Suprapubic skin (tissue), 4 donors: ENCODE measurements at places on chromosomes 7 and 10. TPM values are rescaled to one million over a fixed set of nuclear protein-coding genes. Genes with fewer than 3 reads are reported as not detected.

- H3K36me3 ChIP-seq = no peaks in the 10 kb centered on the region
- no peak overlapping the region for H3K4me3 ChIP-seq
- DNase-seq = no peak
- H3K4me1 ChIP-seq = no peaks in the 10 kb centered on the region
These were observed 206.3 kb upstream of the PRSS1 start for GRCh38 chr7:142542942-142543341.

Gene CEP55
- 4.3 TPM for total RNA-seq

- peaks cover 5% of the 10 kb centered on the region for H3K4me1 ChIP-seq
- no peaks in the 10 kb centered on the region for H3K27me3 ChIP-seq
- DNase-seq = no peak
- H3K36me3 ChIP-seq = no peaks in the 10 kb centered on the region
- H3K4me3 ChIP-seq = no peak overlapping the region
These were observed 134.4 kb upstream of the FAM3C start for GRCh38 chr7:121530227-121531174.

DNA sequence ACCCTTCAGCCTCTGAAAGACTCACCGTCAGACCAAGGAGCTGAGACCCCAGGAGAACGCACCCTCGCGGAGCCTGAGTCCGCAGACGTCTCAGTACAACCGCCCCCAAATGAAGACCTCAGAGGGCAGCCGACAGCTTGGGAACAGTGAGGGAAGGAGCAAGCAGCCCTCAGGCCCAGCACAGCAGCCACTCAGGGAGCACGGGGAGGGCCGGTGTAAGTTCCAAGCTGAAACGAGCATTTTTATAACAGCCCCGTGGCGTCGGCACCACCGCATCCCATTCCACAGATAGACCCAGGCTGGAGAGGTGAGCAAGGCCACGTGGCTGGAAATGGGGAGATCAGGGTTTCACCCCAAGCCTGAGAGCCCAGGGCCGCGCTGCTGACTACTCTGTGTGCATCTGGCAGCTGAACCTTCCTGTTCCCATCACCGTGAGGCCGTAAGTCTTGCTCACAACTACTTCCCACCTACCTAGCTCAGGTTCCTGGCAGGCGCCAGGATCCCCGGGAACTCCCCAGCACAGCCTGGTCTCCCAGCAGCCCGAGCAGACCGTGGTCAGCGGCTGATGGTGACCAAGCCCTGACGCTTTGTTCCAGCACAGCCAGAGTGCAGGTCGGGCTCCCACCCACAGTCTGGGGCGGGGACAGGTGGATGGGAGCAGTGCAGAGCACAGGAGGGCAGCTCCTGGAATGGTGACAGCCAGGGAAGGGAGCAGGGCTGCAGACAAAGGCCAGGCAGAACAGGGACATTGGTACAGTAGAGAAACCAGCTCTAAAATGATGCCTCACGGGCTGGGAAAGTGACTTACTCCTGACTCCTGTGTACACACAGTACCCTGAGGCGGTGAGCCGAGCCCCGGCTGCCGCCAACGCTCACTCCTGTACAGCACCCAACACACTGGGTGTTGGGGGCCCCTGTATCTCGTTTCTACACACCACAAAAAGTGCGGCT is 6.1 kb upstream of the NOM1 start:
- DNase-seq = no peak
- H3K4me3 ChIP-seq = no peak overlapping the region
- no peaks in the 10 kb centered on the region for H3K36me3 ChIP-seq
- H3K27ac ChIP-seq = no peak overlapping the region
- peaks cover 27% of the 10 kb centered on the region for H3K27me3 ChIP-seq
- peaks cover 1% of the 10 kb centered on the region for H3K4me1 ChIP-seq

Gene SLC39A12
- total RNA-seq = not detected

GRCh38 chr10:54284526-54285193 is 516.4 kb downstream of the PCDH15 start:
- H3K4me3 ChIP-seq = no peak overlapping the region
- no peaks in the 10 kb centered on the region for H3K27me3 ChIP-seq
- no peaks in the 10 kb centered on the region for H3K4me1 ChIP-seq
- no peak for DNase-seq

DNA sequence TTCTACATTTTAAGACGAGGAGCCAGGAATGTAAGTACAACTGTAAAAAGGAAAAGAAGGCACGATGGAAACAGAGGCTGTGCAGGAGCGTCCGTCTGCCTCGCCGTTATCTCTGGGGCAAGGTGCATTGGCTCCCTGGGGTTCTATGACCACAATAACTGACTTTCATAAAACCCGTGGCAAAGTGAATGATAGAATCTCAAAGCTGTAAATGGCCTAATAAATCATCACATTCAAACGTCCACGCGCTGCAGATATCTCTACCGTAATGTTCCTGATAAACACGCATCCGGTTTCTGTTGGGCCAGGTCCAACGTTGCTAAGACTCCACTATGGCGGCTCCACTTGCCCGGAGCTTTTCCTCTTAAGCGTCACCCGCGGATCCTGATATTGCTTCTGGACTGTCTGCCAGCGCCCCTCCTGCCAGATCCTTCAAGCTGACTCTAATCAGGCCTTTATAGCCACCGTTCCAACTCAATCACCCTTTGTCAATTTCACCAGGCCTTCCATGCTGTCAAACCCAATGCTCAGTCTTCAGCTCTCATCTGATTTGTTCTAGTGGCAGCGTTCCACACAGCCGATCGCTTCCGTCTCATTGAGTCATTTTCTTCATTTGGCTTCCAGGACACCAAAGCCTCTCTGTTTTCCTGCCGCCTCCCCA is 265.6 kb upstream of the FOXK1 start:
- H3K27ac ChIP-seq = no peak overlapping the region
- H3K27me3 ChIP-seq = no peaks in the 10 kb centered on the region
- DNase-seq = no peak
- no peaks in the 10 kb centered on the region for H3K36me3 ChIP-seq

Gene NKX1-2
- total RNA-seq = 3.3 TPM

Gene METTL27
- total RNA-seq = 6.8 TPM

DNA sequence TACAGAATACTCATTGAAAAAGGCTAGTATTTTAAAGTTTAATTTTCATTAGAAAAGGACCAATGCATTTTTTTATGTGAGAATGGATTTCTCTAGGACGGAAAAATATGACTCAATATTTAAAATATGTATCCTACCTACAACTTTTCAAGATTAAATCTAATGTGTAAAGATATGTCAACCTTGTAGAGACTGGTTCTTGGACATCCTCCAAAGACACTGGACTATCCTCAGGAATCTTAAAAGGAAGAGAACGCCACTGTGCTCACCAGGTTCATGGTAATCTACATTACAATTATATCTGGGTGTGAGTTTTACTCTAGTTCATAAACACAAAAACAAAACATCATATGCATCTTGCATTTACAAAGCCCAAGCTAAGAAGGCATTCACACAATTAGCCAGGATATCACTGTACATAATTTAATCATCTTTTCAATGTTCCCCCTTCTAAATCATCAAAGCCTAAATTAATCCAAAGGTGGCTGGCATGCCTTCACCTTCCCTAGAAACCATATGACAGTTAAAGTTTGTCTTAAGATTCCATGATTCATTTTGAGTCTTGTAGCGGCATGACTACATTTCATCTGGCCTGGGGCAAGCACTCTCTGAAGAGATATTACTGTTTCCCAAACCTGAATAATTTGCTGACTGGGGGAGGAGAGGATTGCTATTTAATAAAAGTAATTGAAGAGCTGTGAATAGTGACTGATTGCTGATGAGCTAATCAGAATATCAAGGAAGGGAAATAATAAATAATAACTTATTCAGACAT is 12.0 kb downstream of the SGCE start:
- no peak for DNase-seq
- peaks cover 13% of the 10 kb centered on the region for H3K27me3 ChIP-seq
- peaks cover 17% of the 10 kb centered on the region for H3K4me1 ChIP-seq
- no peak overlapping the region for H3K4me3 ChIP-seq
- H3K36me3 ChIP-seq = no peaks in the 10 kb centered on the region
- no peak overlapping the region for H3K27ac ChIP-seq

Gene GDF10
- total RNA-seq = 1.4 TPM

GRCh38 chr7:76091506-76091905 is 43.6 kb downstream of the MDH2 start:
- H3K36me3 ChIP-seq = no peaks in the 10 kb centered on the region
- no peak overlapping the region for H3K27ac ChIP-seq
- peaks cover 9% of the 10 kb centered on the region for H3K4me1 ChIP-seq
- no peak for DNase-seq

DNA sequence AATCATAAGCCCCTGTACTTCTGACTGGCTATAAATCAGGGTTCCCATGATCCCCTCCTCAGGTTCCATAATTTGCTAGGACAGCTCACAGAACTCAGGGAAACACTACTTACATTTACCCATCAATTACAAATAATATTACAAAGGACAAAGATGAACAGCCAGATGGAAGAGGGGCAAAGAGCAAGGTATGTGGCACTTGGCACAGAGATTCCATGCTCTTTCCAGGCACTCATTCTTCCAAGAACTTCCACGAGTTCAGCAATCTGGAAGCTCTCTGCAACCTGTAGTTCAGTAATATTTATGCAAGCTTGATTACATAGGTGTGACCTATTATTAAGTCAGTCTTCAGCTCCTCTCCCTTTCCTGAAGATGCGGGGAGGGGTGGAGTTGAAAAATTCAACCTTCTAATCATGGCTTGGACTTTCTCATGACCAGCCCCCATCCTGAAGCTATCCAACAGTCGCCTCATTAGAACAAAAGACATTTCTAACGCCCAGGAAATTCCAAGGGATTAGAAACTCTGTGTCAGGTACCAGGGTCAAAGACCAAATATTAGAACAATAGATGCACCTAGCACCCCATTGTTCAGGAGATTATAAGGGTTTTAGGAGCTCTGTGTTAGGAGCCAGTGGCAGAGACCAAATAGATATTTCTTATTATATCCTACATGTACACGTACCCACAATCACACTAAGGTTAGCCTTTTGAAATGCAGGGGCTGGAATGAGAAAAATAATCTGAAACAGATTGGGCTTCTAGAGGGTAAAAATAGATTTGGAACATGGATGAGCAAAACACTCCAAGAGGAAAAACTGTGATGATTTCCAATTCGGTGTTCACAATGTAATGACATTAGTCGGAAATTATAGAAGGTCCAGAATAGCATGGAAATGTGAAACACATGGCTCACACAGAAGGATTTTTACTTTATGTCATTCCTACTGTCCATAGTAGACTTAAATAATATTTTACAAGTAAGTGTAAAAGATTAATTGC is 7.0 kb downstream of the ANKMY2 start:
- no peak overlapping the region for H3K4me3 ChIP-seq
- no peaks in the 10 kb centered on the region for H3K36me3 ChIP-seq
- H3K27ac ChIP-seq = no peak overlapping the region
- H3K27me3 ChIP-seq = no peaks in the 10 kb centered on the region

Gene UCN3
- not detected for total RNA-seq

Gene DKK1
- 17.5 TPM for total RNA-seq

GRCh38 chr7:24978843-24979469 is 1.0 kb downstream of the OSBPL3 start:
- no peak for DNase-seq
- H3K4me3 ChIP-seq = peak overlapping the region; percentile 85
- H3K36me3 ChIP-seq = no peaks in the 10 kb centered on the region

DNA sequence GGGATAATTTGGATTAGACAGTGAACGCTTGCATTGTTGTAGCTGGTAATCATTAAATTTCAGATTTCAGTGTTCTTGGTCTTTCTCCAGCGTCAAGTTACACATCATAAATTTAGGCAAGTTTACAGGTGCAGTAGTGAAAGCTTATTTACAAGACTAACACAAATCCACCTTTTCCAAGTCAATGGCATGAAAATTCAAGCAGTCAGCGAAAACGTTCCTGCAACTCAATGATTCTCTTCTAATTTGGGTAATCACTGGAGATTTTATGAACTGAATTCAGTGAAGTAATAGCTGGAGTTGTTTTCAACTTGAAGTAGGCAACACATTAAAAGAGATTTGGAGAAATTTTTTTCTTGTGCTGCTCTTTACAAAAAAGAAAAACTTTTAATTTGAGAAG is 17.9 kb downstream of the BCAP29 start:
- no peak overlapping the region for H3K27ac ChIP-seq
- H3K27me3 ChIP-seq = no peaks in the 10 kb centered on the region
- no peak for DNase-seq

Gene CHST12
- 28.2 TPM for total RNA-seq

DNA sequence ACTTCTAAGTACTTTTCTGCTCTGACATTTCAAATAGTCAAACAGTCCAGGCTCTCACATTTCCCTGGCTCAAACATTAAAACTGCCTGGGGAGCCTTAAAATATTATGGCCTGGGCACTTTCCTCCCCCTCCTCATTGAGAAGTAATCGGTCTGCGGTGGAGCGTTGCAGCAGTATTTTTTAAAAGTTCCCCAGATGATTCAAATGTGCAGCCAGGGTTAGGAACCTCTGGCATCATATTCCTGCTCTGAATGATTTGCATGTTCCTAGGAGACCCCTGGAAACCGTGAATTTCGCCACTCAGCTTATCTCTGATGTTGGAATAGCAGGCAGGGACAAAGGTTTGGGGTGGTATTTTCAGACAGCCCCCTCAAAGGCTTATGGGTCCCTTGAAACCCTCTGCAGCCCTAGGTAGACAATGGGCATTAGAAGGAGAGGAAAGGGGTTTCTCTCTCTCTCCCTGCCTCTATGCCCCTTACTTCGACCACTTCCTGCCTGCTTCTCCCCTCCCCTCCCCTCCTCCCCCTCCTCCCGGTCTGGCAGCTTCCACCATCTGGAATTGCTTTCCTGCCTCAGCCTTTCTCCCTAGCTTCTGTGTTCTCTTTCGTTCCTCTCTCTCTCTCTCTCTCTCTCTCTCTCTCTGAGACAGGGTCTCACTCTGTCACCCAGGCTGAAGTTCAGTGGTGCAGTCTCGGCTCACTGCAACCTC is 622.2 kb downstream of the GALNT17 start:
- H3K27ac ChIP-seq = no peak overlapping the region
- no peak overlapping the region for H3K4me3 ChIP-seq
- H3K27me3 ChIP-seq = peaks cover 36% of the 10 kb centered on the region
- DNase-seq = no peak
- no peaks in the 10 kb centered on the region for H3K36me3 ChIP-seq

Gene CALML5
- total RNA-seq = 3,135 TPM

Gene ELN
- 30.7 TPM for total RNA-seq

- H3K27ac ChIP-seq = no peak overlapping the region
- DNase-seq = no peak
- H3K27me3 ChIP-seq = no peaks in the 10 kb centered on the region
- H3K36me3 ChIP-seq = no peaks in the 10 kb centered on the region
- no peak overlapping the region for H3K4me3 ChIP-seq
These were observed 143.1 kb downstream of the GNAI1 start for GRCh38 chr7:80277434-80278427.

GRCh38 chr10:126880926-126881325 is 24.3 kb upstream of the DOCK1 start:
- H3K27ac ChIP-seq = no peak overlapping the region
- H3K4me1 ChIP-seq = no peaks in the 10 kb centered on the region
- H3K4me3 ChIP-seq = no peak overlapping the region
- peaks cover 4% of the 10 kb centered on the region for H3K27me3 ChIP-seq

DNA sequence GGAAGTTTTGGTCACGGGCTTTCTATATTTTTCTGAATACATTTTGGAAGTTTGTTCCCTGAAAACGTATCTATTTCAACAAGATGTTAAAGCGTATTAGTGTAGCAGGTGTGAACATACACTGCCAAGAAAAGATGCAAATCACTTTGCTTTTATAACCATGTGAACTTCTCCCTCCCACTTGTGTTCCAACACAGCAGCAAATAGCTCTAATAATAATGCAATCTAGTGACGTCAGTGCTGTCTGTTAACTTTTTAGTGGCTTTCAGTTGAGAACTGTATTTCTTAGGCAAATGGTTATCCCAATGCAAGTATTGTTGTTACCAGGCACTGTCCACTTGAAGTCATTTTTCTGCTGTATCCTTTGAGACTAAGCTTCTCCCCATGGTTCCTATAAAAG is 188.4 kb upstream of the IGFBP3 start:
- H3K27ac ChIP-seq = no peak overlapping the region
- H3K27me3 ChIP-seq = no peaks in the 10 kb centered on the region
- H3K4me3 ChIP-seq = no peak overlapping the region
- H3K36me3 ChIP-seq = no peaks in the 10 kb centered on the region
